ENCODE measurements at places on chromosomes 5 and 9.
A peak's percentile ranks its signal among the peaks of the same experiment; 100 is the strongest.

- DNase-seq: no peak
These were observed 144.4 kb downstream of the ZNF462 start for GRCh38 chr9:107007402-107007801.

- no peak for DNase-seq
These were observed 626.0 kb upstream of the ADAMTS16 start for GRCh38 chr5:4514067-4514648.

DNA sequence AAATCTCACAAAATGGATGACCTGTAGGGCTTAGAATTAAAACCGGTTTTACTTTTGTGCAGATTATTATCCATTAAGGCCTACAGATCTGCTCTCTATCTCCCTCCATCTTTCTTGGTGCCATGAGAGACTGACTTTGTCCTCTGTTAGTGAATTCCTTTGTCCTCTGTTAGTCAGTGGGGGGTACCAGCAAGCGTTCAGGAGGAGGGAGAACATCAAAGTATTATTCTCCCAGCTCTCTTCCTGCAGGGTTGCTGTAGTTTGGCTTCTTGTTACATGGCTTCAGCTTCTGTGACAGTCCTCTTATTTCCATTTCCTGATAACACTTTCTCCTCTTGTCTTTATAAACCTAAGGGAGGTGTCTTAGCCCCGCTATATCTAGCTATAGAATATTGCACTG is 850.5 kb upstream of the SEMA6A start:
- DNase-seq: no peak

DNA sequence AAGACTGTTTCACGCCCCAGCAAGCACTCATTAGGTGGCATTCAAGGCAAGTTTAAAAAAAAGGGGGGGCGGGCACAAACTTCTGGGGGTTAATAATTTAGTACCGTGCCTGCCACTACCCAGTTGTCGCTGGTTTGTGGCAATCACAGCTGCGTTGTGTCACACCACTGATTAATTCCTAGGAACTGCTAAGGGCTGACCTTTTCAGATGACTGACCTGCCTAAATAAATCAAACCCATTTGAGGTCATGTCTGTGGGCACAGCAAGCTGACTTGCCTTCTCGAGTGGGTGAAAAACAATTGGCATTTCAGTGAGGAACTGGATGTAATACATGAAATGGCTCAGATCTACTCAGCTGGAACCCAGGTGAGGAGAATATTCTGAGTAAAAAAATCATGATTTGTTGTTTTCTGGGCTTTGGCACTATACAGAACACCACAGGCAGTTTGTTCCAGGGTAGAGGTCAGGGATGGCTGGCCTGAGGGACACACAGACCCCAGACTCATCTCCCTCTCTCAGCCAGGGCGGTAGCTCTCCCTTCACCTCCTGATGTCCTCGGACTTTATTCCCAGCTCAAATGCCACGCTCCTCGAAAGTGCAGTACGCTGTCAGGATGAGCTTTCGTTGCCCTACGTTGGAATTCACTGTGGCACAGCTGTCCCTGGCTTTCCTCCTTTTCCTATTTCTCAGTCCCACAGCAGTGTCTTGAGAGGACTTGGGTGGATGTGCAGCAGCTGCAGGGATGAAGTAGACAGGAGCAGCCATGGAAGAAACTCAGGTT is 15.5 kb upstream of the MGAT1 start:
- no peak for DNase-seq

DNA sequence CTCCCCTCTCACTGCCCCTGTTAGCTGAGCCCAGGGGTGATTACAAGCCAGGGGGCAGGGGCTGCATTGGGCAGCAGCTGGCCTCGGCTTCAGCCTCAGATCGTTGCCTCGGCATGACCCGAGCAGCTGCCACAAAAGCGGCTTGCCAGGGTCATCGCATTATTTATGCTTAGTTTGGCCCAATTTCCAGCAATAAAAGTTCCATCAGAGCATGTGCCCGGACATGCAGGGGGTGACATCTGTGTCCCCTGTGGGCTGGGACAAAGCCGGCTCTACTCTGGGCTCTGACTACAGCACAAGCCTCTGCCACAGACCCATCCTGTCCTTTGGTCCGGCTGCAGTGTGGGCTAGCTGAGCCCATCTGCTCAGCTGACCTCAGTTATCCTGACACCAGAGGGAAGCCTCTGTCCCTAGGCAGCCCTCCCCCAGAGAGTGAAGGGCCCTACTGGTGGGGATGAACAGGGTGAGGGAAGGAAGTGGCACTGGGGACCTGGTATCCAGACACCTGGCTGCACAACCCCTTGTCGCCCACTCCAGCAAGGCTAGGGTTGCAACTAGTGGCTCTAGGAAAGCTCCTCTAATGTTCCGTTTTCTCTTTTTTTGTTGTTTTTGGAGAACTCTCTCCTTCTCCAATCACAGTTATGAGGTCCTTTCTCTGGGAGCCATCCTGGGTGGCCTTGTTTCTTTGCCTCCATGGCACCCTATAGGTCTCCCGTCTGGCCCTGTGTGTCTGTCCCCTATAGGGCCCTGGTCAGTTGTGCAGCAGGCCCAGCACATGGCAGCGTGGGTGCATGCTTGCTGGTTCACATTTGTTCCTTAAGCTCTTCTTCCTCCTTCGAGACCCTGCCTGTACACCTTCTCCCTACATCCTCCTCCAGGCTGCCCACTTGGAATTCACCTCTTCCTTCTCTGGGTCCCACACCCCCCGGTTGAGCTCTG is 13.3 kb upstream of the GADD45G start:
- DNase-seq: no peak

DNA sequence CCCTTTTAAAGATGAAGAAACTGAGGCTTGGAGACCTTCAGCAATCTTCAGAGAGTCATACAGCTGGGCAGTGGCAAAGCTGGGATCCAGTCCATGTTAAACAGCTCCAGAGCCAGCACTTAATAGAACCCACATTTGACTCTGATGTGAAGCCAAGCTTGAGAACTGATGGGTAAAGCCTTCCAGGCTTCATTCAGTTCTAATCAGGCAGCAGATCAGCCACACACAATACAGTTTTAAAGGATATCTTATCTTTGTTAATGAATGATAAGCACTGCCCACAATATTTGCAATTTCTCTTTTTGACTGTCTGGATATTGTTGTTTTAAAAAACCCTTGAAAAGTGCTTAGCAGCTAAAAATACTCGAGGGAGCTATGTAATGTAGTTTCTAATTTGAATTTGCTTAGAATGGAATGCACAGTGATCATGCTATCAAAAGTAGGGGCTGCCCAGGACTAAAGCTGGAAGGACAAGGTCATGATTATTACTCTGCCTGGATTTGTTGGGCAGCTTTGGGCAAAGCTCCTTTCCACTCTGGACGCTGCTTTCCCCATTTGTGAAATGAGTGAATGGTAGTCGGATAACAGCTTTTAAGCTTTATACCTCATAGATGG is 31.3 kb upstream of the HTR4 start:
- DNase-seq: no peak

DNA sequence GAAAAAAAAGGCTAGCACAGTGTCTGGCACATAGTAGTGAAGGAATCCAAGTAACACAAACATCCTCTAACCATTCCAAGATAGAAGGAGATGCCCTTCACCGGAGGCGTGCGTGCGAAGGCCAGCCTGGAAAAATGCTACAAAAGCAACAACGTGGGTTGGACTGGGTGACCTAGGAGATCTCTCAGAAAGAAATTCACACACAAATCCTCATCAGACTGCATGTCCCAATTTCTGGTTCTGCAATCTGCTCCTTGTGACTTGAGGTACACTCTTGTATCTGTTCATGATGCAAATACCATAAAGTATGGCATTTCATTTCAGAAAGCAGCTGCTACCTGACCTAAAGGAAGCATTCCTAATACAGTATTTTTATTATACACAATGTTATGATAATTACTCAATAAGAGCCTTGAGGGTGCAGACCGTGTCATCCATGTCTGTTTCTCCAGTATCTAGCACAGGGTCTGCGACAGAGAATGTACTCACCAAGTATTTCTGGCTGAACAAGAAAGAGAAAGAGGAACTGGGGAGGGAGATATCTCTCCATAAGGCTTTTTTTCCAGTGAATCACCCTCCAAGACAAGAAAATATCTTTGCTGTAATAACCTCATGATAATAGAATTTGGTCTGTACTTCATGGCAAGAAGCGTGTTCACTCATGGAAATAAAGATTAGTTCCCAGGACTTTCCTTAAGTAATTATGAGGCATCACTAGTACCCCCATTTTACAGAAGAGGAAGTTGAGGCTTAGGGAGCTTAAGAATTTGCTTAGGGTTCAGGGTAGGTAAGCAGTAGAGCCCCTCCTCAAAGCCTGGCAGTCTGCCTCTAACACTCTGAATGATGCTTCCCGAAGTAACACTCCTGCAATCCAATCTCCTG is 138.3 kb downstream of the CDK5RAP2 start:
- DNase-seq: no peak

DNA sequence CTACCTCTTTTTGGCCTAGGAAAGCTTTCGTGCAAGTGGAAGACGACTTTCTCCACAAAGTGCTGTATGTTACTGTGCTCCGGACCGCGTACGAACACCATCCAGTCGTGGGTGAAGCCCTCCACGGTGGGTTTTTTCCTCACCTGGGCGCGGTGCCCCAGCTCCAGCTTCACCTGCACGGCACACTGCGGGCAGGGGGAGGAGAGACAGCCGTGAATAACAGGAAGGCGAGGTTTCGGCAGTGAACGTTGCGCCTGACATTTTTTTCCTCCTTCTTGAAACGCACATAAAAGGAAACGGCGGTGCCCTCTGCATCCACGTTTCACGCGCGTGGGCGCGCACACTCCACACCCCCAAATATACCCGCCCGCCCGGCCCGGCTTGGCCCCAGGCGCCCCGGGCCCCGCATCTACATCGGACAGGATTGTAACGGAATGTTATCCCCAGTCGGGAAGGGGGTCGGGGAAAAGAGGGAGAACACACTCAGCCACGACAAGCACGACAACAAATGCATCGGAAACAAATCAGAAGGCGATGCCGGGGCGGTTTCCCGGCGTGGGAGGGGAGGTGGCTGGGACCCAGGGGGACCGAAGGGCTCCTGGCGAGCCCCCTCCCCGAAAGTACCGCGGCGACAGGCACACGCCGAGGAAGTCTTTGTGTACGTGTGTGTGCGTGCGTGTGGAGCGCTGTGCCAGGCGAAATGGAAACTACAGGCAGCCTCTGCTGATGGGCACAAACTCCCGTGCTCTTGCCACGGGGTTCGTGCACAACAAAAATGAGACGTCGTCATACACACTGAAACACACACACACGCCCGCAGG is 1.4 kb downstream of the MLLT3 start:
- DNase-seq: peak; percentile 18

- no peak for DNase-seq
These were observed 206.2 kb downstream of the FER start for GRCh38 chr5:108953940-108954339.

- DNase-seq: no peak
These were observed 308.0 kb upstream of the NREP start for GRCh38 chr5:112064956-112065355.

DNA sequence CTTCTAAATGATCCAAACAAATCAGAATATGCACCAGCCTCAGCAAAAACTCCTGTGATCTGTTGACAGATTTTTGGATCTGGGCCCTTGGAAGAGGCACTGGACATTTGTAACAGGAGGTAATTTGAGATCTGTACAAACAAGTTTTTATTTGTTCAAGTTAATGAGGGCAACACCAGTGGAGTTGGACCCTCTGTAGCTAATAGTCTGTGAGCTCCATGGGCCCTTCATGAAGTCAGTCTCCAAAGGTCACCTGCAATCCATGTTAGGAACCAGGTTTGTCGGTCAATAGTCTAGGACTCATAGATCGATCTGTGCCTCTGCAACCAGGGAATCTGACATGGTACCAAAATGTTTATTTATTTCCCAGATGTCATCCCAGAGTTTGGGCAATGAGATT is 40.9 kb downstream of the PAM start:
- no peak for DNase-seq

DNA sequence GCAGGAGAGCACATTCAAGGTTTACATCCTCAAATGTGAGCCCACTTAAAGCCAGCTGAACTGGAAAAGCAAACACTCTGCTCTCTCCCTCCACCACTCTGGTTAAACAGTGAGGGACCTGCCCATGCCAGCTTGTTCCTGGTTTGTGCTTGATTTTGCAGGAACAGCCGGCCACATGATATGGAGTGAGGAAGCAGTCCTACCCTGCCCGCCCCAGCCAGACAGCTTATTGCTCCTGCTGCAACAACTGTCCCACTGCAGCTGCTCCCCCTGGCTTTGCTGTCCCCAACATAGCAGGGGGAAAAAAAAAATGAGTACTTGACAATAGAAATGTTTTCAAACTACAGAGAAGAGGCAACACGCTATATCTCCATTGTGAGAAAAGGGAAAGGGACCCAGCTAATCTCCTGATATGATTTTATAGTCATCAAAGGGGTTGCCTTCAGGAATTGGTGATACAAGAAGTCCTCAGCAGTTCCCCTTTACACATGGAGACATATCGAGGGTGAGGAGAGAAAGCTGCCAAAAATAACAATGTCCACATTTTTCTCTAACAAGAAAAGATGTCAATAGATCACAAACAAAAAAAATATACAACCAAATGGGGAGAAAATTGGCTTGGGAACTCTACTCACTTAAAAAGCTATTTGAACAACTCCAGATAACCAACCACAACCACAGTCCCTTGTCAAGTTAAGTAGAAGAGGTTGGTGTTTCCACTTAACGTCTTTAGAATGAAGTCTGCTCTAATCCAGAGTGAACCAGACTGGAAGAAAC is 4.6 kb downstream of the MYO10 start:
- no peak for DNase-seq

- no peak for DNase-seq
These were observed 716 bp upstream of the OTULIN start for GRCh38 chr5:14663734-14664269.

DNA sequence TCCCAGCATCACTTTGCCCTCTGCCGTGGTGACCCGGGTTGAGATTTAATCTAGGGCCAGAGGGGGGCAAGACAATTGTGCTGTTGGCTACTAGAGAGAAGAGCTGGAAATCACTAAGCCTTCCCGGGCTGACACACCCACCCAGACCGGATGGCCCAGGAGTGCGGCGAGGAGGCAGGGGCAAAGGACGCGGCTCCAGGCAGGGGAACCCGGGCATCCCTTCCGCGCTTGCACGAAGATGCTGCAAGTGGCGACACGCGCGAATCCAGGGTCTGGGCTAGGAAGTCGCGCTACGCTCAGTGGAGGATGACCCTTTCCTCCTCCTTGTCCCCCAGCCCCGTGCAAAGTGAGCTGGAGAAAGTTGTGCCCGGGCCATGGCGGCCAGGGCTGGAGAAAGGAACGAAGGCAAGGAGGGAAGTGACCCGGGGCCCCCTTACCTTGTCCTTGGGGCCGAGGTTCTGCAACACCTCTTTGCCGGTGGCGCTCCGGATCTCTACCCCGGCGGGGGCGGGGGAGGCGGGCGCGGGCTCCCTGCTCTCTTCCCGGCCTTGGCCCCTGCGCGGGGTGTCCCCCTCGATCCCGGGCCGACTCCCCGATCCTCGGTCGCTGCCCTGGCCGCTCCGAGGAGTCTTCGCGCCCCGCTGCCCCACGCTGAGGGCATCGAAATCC is 693 bp downstream of the DPYSL3 start:
- no peak for DNase-seq

DNA sequence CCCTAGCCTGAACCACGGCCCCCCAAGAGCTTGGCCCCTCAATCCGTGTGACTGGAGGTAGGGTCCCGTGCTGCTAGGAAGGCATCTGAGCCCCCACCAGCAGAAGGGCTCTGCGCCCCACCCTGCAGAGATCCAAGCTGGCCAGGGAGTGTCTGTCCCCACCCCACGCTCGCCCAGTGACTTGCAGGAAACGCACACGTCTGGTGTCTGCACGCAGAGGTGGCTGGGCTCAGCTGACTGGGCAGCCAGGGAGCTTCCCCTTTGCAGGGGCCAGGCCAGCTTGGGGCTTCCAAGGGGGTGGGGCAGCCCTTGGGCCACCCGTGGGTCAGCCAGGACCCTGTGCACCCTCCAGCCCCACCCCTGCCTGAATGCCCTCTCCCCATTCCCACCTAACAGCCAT is 24.3 kb downstream of the NOTCH1 start:
- DNase-seq: no peak

- DNase-seq: no peak
These were observed 16.4 kb downstream of the FGF1 start for GRCh38 chr5:142669477-142669876.
